NCI-H1417 (cell line): ENCODE measurements at places on chromosomes 7 and 10.

- peak; percentile 43 for DNase-seq
Measured at GRCh38 chr10:105797234-105797890, 1156.3 kb downstream of the SORCS3 start.

- no peak for DNase-seq
Measured at GRCh38 chr10:6116806-6117205, 28.0 kb downstream of the RBM17 start.

- no peak for DNase-seq
Measured at GRCh38 chr7:68400783-68401182, 1197.5 kb upstream of the AUTS2 start.

DNA sequence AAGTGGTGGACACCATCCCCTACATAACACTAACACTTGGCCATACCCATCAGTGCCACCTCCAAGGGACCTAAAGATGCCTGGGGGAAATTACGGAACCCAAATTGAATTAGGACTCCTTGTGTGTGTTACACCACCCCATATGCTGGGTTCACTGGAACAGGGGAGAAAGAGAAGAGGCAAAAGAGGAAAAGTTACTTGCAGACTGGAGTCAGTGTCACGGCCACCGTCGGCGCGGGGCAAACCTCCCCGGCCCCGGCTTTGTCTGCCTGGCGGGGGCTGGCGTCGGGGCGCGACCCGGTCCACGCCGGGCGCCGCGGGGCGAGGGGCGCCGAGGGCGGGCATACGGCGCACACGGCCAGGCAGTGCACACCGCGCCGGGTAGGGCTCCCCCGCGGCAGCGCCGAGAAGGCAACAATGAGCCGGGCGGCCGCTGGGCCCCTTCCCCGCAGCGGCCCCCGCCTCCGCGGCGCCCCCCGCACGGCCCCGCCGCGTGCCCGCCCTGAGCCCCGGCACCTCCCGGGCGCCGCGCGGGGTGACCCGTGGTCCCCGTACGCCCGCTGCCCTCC, 171.1 kb downstream of the FAM107B start:
- no peak for DNase-seq

GRCh38 chr10:71572962-71573361, 146.6 kb downstream of the C10orf105 start:
- DNase-seq: no peak

GRCh38 chr7:146702898-146703297, 586.3 kb downstream of the CNTNAP2 start:
- no peak for DNase-seq
